ENCODE measurements at places on chromosomes 2 and 18.

DNA sequence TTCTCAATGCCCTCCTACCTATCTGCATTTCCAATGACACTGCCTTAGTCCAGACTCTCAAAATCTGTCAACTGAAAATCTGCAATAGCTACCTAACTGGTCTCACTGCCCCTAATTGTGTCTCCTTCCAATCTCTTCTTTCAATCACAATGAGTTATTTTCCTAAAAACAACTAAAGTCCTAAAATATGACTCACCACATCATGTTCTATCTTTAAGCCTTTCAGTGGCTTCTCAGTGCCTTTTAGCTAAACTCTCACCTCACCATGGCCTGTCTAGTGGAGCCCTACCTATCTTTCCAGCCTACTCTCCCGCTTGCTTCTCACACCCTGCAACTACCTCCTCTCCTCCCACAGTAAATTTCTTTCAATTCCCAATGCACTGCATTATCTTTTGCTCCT lies 220.9 kb upstream of the PKDCC start:
- DNase-seq = no peak

DNA sequence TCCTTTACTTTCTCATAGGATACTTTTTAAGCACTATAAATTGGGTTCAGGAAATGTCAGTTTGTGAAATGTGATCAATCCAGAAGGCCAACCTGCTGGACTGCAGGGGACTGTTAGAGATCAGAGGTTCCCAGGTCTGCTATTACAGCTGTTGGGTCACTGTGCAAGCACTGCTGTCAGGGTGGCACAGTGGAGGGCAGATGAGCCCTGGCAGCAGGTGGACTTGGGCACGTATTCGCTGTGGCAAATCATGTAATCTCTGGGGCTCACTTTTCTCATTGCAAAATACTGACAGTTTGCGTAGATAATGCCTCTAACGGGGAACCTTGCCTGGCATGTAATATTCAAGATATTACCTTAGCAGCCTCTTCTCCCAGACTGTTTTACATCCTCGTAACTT lies 18.1 kb downstream of the RAB31 start:
- no peak for DNase-seq

DNA sequence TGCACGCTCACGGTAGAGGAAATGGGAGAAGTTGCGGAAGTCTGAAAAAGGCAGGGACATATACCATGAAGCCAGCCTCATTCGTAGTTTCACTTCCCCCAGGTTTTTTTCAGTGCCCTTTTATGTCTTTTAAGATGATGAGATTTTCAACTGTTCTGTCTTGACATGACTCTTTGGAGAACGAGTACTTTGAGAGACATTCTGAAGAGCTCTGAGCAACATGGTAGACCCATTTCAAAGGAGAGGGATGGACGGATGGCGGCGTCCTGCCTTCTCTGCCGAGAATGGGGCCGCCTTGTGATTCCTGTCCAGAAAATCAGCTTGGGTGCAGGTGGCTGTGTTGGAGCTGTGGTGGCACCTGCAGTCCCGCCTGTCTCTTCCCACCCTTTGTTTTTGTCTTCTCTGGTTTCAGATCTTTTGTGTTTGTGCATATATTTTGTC lies 41.7 kb downstream of the SH3BP4 start:
- no peak for DNase-seq

DNA sequence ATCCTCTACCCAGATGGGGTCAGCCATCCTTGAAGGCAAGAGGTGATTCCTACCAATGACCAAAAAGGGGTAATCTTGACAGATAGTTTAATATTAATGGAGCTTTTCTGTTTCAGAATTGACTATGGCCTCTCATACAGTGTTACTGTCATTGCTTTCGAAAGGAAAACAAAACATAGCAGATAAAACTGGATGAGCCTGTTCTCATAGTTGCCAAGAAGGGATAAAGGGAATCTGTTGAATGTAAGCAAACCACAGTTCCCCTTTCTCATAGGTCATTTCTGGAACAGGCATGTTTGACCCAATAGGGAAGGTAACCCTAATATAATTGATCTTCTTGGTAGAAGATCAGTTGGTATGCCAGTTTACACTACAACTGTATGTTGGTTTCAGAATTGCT lies 1.6 kb downstream of the RAB27B start:
- no peak for DNase-seq

DNA sequence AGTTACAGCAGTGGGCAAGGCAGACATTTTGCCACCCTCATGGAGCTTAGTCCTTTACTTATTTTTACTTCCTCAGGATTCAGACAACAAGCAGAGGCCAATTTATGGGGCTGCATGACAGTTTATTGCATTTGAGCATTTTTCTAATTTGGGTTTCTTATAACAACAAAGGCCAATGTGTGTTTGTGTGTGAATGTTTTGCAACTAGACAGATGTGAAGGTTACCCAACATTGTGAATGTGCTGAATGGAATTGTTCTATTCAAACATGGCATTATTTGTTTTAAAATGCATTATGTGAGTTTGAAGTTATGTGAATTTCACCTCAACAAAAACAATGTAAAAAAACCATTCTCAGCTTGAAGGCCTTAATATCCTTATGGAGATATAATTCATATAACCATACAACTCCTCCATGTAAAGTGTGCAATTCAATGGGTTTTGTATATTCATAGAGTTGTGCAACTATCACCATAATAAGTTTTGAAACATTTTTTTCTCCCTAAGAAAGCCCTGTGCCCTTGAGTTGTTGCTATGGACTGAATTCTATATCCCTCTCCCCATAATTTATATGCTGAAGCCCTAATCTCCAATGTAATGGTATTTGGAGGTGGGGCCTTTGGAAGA lies 57.3 kb downstream of the CCDC195 start:
- DNase-seq = no peak

DNA sequence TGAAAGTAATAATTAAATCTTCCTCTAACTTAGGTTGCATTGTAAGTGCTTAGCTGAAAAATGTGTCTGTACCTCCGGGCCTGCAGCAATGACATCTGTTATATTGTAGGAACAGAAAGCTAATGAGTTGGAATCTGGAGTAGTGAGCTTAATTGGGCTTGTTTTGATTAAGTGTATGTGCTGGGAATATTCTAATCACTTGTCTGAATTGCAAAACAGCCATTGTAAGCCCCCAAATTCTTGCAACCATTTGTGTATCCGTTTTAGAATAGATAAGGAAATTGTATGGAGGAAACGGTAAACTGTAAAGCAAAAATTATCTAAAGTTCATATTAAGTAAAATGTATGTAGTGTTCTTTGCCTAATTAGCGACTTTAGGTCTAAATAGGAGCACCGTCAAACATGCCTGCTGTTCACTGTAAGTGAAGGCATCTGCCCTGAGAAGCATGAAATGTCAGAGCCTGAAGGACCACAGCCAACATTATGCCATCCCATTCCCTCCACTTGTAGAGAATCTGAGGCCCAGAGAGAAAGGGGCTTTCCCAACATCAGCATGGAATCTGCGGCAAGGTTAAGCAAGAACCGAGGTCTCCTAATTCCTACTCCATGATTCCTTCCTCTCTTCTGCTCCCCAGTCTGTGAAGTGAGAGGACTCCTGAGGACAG lies 466.4 kb downstream of the TDRD15 start:
- DNase-seq = no peak

GRCh38 chr18:35139517-35139916 lies 98.3 kb downstream of the MAPRE2 start:
- no peak for DNase-seq

GRCh38 chr2:86140969-86141392 lies 34.9 kb downstream of the PTCD3 start:
- DNase-seq = no peak

GRCh38 chr2:18490901-18491300 lies 69.6 kb downstream of the RDH14 start:
- no peak for DNase-seq

GRCh38 chr2:29233428-29233827 lies 118.2 kb downstream of the CLIP4 start:
- no peak for DNase-seq

GRCh38 chr2:54878182-54878581 lies 154.7 kb downstream of the EML6 start:
- no peak for DNase-seq

DNA sequence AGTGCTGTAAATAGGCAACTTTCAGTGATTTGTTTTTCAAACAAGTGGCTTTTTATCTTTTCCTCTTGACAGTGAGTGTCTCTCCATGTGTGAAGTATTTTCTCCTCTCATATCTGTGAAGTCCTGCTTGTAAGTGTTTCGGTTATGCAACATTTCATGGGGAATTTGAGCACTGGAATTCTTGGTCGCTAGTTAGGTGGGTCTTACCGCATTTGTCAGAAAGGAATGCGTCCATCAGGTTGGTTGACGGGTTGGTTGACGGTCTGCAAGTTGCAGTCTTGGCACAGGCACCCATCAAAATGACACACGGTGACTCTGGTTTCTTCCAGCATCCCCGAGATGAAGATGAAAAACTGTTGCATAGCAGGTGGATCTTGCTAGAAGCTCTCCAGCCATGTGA lies 109.8 kb downstream of the AGAP1 start:
- no peak for DNase-seq

DNA sequence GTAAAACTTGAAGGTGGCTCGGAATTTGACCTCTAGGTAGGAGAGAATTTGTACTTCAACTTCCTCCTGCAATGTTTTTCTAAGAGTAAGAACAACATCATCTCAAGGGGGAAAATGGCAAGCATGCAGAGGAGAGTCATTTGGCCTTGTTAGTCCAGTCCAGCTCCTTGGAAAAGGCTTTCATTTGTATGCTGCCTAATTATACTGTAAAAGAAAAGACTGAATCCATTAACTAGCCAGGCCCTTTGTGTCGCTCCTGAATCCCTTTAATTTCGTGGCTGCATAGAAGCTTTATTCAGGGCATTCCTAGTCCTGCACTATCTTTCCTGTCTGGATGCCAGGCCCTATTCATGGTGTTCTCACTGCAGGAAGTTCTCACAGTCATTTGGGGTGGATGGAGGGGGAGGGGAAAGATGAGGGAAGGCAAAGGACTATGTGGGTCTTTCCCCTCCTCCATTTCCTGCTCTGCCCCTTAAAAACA lies 36.0 kb downstream of the PHLPP1 start:
- no peak for DNase-seq

DNA sequence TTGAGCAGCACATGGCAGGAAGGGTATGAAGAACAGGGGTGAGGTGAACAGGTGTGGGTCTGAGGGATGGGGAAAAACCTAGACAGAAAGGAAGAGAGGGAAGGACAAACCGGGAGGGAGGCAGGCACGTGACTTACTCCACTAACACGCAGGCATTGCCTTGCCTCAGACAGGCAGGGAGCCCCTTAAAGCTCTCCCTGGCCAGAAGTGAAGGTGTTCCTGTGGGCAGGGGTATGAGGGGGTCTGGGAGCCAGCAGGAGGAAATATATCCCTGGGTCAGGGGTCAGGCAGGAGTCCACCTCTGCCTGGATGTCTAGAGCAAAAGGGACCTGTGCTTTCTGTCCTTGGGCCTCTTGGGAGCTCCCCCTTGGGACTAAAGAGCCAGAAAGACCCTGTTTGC lies 135.3 kb upstream of the EPAS1 start:
- DNase-seq = no peak

- peak; percentile 26 for DNase-seq
Measured at GRCh38 chr2:18378020-18378653, 182.3 kb downstream of the RDH14 start.

DNA sequence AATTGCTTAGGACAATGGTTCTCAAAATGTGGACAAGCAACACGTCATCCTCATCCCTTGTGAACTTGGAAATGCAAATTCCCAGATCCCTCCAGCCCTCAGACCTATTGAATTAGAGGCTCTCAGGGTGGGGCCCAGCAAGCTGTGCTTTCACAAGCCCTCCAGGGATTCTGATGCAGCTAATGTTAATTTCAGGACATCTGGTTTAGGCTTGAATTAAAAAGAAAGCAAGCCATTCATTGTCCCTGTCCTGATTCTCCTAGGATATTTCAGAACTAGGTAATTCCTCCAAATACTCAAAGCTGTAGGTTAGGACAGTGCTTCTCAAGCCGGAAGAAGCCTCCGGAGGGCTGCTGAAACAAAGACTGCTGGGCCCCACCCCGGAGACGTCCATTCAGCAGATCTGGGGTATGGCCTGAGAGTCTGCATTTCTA lies 26.0 kb upstream of the GLI2 start:
- DNase-seq = no peak

GRCh38 chr18:72808680-72809079 lies 59.1 kb downstream of the NETO1 start:
- DNase-seq = no peak

DNA sequence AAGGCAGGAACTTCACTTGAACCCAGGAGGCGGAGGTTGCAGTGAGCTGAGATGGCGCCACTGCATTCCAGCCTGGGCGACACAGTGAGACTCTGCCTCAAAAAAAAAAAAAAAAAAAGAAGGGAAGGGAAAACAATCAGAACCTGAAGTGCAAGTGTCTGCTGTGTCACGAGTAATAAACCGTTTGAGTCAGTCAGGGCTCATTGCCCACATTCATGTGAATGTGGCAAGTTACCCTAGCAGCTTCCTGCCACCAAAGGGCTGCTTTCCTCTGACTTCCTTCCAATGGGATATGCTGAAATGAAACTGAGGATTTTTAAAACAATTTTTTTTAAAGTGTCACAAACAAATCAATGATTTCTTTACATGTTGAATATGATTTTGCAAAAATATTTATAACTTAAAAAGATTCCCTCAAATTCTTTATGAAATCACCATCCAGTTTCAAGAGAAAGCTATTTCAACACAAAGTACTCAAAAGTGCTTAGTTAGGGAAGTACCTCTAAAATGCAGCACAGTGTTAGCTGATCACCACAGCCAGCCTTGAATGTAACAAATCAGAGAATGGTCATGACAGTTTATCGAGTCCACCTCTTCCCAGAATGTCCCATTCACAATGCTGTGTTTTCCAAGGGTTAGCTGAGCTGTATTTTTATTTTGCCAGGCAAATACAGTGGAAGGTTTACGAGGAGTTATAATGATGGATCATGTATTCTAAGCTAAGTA lies 36.4 kb downstream of the WDSUB1 start:
- DNase-seq = no peak

DNA sequence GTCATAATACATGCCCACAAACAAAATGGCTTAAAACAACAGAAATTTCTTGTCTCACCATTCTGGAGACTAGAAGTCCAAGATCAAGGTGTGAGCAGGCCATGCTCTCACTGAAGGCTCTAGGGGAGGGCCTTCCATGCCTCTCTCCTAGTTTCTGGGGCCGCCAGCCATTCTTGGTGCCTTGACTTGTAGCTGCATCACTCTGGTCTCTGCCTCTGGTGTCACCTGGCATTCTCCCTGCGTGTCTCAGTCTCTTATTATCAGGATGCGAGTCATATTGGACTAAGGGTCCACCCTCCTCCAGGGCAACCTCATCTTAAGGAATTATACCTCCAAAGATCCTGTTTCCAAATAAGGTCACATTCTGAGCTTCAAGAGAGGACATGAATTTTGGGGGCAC lies 76.1 kb downstream of the KCNF1 start:
- no peak for DNase-seq

GRCh38 chr2:119225105-119225865 lies 1.7 kb downstream of the STEAP3 start:
- no peak for DNase-seq

Measured in CD4-positive, alpha-beta T cell treated with Interleukin-10 for 1 hour (primary cell).